ENCODE measurements at places on chromosomes 4 and X.
A peak's percentile ranks its signal among the peaks of the same experiment; 100 is the strongest.

- peak; percentile 68 for DNase-seq
Observed at GRCh38 chrX:150363561-150364346, 637 bp downstream of the MAMLD1 start.

GRCh38 chrX:130083656-130084382 lies 26.5 kb downstream of the ELF4 start:
- DNase-seq = no peak

GRCh38 chrX:14506866-14507265 lies 22.5 kb upstream of the GLRA2 start:
- peak; percentile 1 for DNase-seq

DNA sequence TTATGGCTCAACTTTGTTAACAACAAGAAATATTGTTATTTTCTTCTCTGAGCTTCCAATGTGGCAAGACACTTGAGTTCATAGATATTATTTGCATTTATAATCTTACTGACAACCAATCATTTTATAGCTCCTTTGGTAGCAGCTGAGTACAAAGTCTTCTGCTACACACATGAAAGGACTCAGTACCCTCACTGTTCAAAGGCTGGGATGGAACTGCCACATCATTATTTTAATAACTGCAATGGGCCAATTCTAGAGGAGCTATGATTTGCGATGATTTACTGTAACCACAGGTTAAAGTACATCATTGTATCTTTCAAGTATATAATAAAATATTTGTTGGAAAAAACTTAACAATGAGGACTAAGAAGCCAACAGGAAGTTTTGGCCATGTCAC lies 10.9 kb downstream of the MTTP start:
- DNase-seq = no peak

- DNase-seq = no peak
Observed at GRCh38 chr4:183362916-183363542, 40.8 kb upstream of the CLDN24 start.

GRCh38 chr4:10180603-10180926 lies 64.0 kb upstream of the WDR1 start:
- DNase-seq = no peak

- no peak for DNase-seq
Observed at GRCh38 chrX:6227453-6227835, 1.2 kb downstream of the NLGN4X start.

- DNase-seq = peak; percentile 91
Observed at GRCh38 chrX:34656842-34657725, at the start of gene TMEM47. TSS of gene TMEM47 (minus strand) at chrX:34657285. CDS start at chrX:34657029, 256 bp downstream.

- no peak for DNase-seq
Observed at GRCh38 chr4:36573441-36573840, 292.0 kb downstream of the DTHD1 start.

GRCh38 chr4:6480534-6481088 lies 8.2 kb upstream of the PPP2R2C start:
- DNase-seq = peak; percentile 51

- no peak for DNase-seq
Observed at GRCh38 chr4:86181585-86181984, 178.3 kb downstream of the MAPK10 start.

GRCh38 chr4:155881555-155881954 lies 15.5 kb upstream of the ASIC5 start:
- no peak for DNase-seq

- peak; percentile 87 for DNase-seq
Observed at GRCh38 chr4:2962614-2963174, 512 bp downstream of the NOP14 start.

GRCh38 chrX:21255032-21255618 lies 119.1 kb upstream of the CNKSR2 start:
- no peak for DNase-seq

DNA sequence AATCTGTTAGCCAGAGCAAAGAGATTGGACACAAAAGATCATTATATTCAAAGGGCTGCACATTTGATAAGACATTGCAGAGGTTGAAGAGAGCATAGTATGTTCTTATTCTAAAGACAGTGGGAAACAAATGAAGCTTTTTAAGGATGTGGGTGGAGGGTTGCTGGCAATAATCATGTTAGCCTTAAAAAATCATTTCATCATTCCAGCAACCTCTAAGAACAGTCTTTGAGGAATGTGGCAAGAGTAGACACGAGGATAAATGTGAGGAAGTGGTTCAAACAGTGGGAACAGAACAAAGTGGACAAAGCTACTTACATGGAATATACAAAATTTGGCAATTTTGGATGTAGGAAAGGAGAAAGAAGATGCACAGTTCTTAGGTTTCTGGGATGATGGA lies 167.3 kb upstream of the SPRY1 start:
- DNase-seq = no peak

- DNase-seq = no peak
Observed at GRCh38 chr4:156962528-156962974, 9.0 kb downstream of the PDGFC start.

GRCh38 chr4:110211770-110212061 lies 13.3 kb upstream of the ELOVL6 start:
- DNase-seq = no peak

DNA sequence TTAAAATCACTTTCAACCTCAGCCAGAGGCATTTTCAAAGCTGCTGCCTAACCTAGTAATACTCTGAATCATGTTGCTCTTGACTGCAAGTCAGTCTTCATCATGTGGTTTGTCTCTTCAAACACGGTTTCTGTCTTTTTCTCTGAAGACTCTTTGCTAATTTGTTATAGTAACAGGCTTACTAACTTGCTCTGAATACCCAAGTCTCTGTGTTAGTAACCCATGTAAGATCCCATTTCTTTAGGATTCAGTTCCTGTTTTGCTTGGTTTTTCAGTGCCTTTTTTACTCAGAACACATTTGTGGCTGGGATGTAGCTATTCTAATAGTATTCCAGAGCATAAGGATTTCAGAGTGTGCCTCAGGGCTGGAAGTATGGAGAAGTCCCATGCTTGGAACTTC lies 1450.6 kb upstream of the IGFBP7 start:
- no peak for DNase-seq

DNA sequence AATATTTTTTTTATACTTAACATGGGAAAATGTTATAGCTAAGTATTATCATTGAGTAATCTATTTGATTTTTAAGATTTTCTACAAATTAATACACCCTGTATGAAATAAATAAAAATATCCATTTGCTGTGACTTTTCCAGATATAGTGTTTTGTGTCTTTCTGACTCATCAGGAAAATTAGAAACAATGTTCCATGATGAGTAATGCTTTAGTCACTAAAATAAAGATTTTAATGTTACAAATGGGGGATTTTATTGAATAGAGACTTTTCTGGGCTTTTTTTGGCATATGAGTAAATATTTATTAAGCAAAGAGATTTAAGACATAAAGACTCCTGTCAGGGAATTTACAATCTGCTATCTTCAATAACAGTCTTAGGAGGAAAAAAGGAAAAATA lies 279.2 kb upstream of the NOCT start:
- no peak for DNase-seq

GRCh38 chr4:78926826-78927225 lies 12.4 kb downstream of the PAQR3 start:
- DNase-seq = no peak

GRCh38 chrX:135543924-135544323 lies 23.5 kb downstream of the INTS6L start:
- peak; percentile 73 for DNase-seq

GRCh38 chr4:142081025-142081424 lies 444.6 kb downstream of the IL15 start:
- no peak for DNase-seq

DNA sequence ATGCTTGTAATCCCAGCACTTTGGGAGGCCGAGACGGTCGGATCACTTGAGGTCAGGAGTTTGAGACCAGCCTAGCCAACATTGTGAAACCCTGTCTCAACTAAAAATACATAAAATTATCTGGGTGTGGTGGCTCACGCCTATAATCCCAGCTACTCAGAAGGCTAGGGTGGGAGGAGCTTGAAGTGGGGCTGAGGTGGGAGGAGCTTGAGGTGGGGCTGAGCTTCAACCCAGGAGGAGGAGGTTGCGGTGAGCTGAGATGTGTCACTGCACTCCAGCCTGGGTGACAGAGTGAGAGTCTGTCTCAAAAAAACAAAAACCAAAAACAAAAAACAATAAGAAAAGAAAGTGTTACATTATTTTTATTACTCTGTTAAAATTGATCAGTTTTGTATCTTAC lies 1164.4 kb upstream of the IGFBP7 start:
- DNase-seq = no peak

DNA sequence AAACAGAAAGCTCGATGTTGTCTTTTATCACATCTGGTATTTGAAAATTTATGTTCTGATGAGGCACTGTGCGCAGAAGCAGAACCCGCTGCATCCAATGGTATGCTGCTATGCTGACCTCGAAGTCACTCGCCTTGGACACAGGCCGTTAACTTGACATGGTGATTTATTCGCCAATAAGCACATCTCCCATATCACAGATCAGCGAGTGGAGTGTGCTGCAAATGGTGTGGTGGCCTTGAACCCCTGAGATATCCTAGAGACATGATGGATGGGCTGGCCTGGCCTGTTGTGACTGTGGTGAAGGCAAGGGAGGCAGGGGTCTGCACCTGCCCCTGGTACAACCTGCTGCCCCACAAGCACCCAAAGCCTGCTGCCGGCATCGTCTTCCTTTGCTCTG lies 175.4 kb upstream of the FRG1 start:
- no peak for DNase-seq

- DNase-seq = no peak
Observed at GRCh38 chrX:40148385-40149285, 50.9 kb upstream of the BCOR start.

DNA sequence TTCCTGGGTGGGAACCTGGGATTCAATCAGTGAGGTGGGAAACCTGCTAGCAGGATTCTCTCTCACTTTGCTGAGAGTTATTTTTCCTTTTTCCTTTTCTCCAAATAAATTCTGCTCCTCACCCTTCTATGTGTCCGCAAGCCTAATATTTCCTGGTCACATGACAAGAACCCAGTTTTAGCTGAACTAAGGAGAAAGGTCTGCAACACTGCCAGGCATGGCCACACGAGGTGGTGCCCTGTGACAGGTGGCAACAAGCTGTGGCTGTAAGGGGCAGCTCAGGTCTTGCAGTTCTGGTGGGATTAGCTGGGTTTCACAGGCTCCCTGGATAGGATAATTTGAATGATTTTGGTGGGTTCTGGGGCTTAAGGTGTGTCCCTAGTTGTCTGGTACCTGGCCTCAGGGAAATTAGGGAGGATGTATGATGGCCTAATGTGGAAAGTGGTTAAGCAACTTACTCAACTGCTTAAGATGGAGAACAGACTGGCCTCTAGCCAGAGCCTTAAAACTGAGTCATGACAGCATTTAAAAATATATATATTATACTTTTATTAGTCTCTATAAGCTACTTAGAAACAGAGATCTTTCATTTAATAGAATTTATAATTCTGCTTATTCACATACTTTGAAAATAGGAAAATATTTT lies 215.0 kb downstream of the IL15 start:
- DNase-seq = peak; percentile 3

- DNase-seq = peak; percentile 56
Observed at GRCh38 chr4:183098019-183098722, 886 bp upstream of the WWC2 start.

- DNase-seq = no peak
Observed at GRCh38 chrX:375181-376036, 11.3 kb downstream of the PPP2R3B start.

DNA sequence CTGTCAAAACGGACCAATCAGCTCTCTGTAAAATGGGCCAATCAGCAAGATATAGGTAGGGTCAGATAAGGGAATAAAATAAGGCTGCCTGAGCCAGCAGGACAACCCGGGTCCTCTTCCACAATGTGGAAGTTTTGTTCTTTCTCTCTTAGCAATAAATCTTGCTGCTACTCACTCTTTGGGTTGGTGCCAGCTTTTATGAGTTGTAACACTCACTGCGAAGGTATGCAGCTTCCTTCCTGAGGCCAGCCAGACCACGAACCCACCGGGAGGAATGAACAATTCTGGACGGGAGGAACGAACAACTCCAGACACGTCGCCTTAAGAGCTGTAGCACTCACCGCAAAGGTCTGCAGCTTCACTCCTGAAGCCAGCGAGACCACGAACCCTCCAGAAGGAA lies 287.8 kb downstream of the RAPGEF2 start:
- peak; percentile 5 for DNase-seq

DNA sequence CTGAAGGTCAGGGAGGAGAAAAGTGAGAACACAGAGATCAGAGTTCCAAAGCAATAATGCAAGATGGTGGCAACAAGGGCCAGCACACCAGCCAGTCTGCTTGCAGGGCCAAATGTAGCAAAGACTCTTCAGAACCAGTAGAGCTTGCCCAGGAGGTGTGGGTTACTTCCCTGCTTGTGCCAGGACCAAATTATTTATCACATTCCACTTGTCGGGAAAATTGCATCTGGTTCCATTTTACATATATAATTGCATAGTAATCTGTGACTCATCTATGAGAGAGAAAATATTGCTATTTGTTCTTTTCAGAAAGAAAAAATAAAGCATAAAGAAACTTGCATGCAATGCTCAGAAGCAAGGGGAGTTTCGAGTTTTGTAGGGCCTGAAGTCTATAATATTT lies 41.4 kb downstream of the MAML3 start:
- DNase-seq = no peak

DNA sequence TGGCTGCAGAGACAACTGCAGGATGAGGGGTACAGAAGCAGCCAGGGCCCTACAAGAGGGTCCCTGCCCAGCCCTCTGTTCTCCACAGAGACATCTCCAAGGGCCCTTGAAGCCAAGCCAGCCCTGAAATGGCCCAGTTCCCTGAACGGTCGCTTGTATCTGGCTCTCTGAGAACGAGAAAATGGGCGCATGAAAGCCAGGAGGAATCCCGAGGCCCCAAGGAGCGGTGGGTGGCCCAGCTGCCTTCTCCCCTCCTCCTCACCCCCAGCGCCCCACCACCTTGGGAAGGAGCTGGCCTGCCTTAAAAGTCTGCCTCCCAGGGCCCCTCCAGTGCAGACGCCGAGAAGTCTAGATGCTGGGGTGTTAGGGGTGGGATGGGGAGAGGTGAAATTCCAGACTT lies 5.7 kb downstream of the ZNF185 start:
- DNase-seq = no peak

DNA sequence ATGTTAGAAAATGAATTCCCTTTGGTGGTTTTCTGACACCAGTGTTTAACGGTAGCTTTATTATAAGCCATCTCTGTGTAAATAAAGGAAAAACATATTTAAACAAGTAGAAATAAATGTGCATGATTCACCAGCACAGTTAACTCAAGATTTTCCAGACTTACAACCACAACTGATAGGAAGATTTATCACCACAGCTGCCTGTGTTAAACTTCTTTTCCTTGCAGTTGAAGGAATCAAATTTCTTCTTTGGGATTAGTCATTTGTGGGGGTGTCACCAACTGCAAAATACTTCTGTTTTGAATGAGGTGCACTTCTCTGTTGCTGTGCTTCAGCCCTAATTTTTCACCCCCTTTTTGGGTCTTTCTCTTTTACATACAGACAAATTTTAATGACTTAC lies 128.1 kb upstream of the STK26 start:
- no peak for DNase-seq

GRCh38 chrX:73832319-73832718 lies 269.3 kb downstream of the CHIC1 start:
- DNase-seq = no peak

DNA sequence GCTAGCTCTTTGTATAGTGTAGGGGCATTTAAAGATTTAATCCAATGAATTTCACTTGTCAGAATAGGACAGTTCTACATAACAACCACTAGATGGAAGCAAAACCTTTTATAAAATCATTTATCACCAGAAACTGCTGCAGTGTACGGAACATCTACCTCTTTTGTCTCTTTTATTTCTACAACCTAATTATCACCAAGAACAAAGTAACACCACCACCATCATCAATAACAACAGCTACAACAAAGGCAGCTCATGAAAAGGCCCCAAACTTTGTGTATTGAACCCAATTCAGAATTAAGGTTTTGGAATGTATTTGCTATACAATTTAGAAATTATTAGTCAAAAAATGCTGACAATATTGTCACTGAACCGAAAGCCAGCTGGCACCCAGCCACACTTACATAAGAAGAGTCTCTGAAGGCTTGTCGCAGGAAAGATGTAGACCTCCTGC lies 260.9 kb upstream of the RPS6KA3 start:
- peak; percentile 72 for DNase-seq
